ENCODE measurements at places on chromosomes 3 and 15.

GRCh38 chr3:188365988-188366698, 212.2 kb downstream of the LPP start:
- DNase-seq: no peak

- no peak for DNase-seq
Observed at GRCh38 chr3:119227070-119227850, 13.4 kb downstream of the B4GALT4 start.

DNA sequence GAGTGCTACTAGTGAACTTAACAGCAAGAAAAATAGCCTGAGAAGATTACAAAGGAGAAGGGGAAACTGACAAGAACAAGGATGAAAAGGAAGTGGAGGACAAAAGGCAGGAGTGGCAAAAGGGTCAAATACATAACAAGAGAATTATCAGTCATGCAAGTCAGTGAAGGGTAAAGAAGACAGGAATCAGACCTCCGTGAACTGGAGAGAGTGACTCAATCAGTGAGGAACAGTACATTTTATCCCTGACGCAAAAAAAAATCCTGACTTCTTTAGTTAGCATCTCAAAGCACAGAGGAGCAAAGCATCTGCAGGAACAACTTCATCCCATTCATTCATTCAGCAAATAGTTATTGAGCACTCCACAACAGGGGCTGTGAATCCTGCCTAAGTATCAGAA, 97.8 kb downstream of the SST start:
- no peak for DNase-seq

GRCh38 chr3:9966841-9967240, 14.6 kb upstream of the PRRT3 start:
- DNase-seq: no peak

Measured in CD4-positive, alpha-beta T cell treated with Interleukin-1 beta for 1 hour (primary cell).